Femur (tissue), 1 donor: ENCODE measurements at places on chromosomes 3 and 15.

- no peak for DNase-seq
Measured at GRCh38 chr15:56242576-56243162, 1.0 kb downstream of the RFX7 start.

GRCh38 chr3:4322635-4323034 lies 19.5 kb downstream of the SETMAR start:
- DNase-seq: no peak

DNA sequence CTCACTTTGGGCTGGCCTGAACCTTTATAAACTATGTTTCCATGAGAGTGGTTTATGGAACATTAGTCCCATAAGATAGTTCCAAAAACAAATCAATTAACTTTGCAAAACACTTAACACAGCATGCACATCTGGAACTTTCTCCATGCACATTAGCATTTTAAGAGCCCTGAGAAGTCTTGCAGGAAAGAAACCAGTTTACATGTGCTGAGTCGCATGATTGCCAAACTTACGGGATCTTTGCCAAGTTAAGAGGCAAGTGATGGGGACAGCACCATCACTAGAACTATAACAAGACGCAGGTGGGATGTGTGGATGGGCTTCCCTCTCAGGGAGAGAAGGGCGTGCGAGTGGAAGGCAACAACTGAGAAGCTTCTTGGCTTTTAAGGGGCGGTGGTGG lies 20.7 kb downstream of the ADAMTS9 start:
- DNase-seq: no peak

GRCh38 chr3:169633789-169634188 lies 29.7 kb downstream of the MECOM start:
- DNase-seq: no peak
